ENCODE measurements at places on chromosomes 16 and 17.

DNA sequence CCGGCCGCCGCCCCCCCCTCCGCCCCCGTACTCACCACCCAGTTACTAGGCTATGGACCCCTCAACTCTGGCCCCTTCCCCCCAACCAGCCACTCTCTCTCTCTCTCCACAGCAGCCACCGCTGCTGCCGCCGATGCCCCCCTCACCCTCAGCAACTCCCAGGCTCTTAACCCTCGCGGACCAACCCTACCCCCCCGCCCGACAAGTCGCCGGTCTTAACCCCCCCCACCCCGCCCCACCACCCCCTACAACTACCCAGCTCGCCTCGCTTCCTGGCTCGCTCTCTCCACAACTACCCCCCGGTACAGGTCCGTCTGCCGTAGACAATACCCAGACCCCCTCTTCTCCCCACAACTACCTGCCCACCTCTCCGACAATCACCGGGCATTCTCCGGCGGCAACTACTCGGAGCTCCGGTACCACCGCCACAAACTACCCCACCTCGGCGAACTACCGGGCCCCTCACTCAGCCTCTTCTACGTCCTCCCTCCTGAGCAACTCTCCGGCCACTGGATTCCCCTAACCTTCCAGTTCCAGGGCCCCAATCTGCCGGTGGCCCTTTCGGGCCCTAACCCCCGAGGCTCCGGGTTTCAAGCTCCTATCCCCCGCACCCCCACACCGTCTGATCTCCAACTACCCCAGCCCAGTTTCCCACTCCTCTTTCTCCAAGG is 702 bp downstream of the PHF23 start:
- no peak for DNase-seq

DNA sequence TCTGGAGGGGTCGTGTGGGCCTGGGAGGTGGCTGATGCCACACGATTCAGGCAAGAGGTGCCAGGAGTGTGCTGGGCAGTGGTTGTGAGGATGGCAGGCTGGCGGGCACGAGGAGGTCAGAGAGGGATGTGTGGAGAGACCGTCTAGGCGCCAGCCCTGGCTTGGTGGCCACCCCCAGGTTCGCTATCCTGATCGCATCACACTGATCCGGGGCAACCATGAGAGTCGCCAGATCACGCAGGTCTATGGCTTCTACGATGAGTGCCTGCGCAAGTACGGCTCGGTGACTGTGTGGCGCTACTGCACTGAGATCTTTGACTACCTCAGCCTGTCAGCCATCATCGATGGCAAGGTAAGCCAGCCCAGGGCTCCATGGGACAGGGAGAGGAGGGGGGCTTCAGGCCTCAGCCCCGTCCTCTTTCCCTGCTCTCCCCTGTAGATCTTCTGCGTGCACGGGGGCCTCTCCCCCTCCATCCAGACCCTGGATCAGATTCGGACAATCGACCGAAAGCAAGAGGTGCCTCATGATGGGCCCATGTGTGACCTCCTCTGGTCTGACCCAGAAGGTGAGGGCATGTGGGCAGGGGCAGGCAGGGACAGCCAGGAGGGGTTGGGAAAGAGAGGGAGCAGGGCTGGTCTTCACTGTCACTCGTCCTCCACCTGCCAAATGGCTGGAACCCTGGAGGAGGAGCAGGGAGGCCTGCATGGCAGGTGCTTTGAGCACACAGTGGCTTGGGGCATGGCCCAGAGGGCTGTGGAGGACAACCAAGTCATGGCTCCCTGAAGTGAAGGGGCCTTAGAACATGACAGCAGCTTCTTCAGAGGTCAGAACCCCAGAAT is 7.6 kb downstream of the PPP4C start:
- no peak for DNase-seq

- DNase-seq = no peak
These were observed 41.1 kb downstream of the KLHDC4 start for GRCh38 chr16:87724490-87725291.

- peak; percentile 26 for DNase-seq
These were observed 25.9 kb downstream of the BRIP1 start for GRCh38 chr17:61837175-61838051.

DNA sequence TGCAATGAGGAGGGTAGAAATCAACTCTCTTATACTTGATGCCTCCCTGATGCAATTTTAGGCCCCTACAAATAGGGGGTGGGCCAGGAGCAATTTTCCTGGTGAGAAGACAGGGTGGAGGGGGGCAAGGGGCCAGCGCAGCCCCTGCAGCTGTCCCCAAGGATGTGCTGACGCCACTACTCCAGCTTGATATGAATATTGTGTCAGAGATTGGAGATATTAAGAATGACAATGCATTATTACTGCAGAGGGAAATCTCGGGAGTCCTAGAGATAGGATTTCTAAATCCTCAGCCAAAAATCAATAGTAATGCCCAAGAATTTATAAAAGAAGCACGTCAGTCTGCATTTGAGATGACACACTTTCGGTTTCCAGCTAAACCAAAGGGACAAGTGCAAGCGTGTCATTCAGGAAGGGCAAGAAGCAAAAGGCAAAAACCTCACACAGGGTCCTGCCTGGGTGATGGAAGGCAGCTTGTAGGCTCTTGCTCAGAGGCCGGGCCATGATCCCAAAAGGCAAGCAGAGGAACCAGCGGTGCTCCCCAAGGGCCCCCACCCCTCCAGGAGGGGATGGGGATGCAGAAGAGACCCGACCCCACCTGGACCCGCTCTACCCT is 178.8 kb downstream of the C16orf78 start:
- no peak for DNase-seq

GRCh38 chr16:57380671-57381462 is 8.6 kb downstream of the CX3CL1 start:
- DNase-seq = no peak

- DNase-seq = no peak
These were observed 20.1 kb upstream of the ZNF423 start for GRCh38 chr16:49875806-49876715.

GRCh38 chr17:7312432-7313087 is 2.6 kb downstream of the GPS2 start:
- no peak for DNase-seq

DNA sequence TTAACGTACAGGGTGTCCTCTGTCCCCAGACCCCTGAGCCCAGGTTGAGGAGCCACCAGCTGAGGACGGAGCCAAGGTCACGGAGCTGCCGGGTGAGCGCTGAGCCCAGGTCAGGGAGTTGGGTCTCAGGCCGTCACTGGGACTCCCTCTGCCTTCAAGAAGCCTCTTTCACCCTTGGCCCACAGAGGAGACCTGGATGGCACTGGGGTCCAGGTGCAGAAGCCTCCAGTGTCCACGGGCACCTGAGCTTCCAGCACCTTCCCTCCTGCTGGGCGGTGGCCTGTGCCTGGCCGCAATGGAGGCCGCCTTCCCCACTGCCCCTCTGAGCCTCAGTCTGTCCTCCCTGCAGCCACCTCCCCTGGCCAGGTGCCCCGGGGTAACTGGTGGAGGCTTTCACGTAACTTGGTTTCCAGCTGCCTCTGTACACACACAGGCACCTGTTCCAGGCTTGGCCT is 31.6 kb upstream of the CDH15 start:
- no peak for DNase-seq

- DNase-seq = no peak
These were observed 12.1 kb downstream of the HYDIN start for GRCh38 chr16:71218306-71218963.

DNA sequence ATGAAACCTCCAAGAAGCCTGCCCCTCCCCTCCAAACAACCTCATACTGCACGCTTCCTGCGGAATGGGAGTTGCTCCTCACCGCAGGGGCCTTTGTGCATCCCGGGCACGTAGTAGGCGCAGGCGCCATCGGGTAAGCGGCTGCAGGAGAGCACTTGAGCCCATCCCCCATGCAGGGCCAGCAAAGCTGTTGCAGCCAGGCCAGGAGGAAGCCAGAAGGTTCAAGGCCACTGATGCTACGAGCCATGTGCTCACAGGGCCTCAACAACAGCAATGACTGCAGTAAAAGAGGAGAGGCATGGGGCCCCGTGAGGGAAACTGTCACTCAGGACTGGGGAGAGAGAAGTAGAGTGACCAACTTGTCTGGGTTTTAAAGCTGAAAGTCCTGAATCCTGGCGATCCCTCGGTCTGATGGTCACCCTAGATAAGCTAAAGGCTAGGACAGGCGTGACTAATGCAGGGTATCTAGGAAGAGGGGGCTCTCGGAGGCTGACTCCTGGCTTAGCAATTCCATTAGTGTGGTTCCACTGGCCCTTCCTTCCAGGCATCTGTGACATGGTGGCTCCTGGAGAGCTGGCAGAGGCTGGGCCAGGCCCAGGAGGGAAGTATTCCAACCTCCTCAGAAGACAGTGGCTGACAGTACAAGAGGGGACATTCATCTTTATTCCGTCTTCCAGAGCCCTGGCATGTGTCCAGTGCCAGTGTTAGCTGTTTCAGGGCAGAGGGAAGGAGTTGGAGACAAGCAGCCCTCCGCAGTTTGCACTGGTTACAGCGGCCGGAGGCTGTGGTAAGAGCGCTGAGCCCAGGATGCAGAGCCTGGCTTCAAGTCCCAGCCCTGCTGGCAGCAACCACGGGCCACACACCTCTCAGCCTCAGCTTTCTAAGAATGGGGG is 20.8 kb downstream of the GOSR2 start:
- DNase-seq = no peak

GRCh38 chr16:84546669-84547545 is 42.4 kb upstream of the MEAK7 start:
- DNase-seq = no peak

DNA sequence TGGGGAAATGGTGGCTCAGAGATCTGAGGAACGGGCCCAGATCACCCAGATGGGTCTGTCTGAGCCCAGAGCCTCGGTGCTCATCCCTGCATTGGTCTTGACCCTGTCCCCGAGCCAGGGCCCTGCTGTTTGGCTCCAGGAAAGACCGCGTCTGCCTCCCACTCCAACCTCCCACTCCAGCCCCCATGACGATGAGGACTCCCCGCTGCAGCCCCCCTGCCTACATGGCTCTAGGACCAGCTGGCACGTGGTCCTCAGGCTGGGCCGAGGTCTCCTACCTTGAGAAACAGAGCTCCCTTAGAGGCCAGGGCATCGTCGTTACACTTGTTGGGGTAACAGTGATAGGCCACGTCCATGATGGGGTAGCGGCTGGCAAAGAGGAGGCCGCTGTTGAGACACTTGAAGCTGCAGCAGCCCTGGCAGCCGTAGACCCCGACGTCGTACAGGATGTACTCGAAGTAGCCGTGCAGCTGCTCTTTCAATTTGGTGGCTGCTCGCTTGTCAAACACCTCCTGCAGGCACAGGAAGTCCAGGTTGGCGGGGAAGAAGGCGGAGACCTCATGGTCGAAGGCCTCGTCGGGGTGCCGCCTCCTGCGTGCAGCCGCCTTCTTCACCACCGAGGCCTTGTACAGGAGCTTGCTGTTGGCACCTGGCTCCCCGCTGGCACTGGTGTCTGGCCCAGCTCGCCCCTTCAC is 59.9 kb downstream of the PRMT7 start:
- no peak for DNase-seq

- DNase-seq = no peak
These were observed 509 bp upstream of the ATP2C2 start for GRCh38 chr16:84367750-84368307.

DNA sequence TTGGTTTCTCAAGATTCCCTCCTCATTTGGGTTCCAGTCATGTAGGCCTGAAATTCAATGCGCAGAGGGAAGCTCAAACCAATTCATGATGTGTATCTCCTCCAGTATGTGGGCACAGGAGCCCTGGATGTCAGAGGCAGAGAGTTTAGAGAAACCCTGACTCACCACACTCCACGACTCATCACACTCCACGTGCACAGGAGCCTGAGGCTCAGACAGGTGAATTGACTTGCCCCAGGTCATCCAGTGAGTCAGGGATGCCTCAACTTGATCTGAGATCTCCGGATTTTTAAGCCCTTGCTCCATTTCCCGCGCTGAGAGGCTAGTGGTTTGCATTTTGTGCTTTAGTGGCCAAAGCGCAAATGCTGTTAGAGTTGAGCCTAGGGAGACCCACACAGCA is 183.9 kb downstream of the HAPSTR1 start:
- DNase-seq = no peak

GRCh38 chr17:40369923-40370322 is 5.4 kb upstream of the GJD3 start:
- no peak for DNase-seq

GRCh38 chr17:75516619-75517296 is 430 bp downstream of the TSEN54 start:
- DNase-seq = peak; percentile 64

- DNase-seq = no peak
These were observed 291.2 kb upstream of the MON1B start for GRCh38 chr16:76899767-76900166.

- DNase-seq = no peak
These were observed 772.8 kb downstream of the CDH8 start for GRCh38 chr16:61263400-61263799.

DNA sequence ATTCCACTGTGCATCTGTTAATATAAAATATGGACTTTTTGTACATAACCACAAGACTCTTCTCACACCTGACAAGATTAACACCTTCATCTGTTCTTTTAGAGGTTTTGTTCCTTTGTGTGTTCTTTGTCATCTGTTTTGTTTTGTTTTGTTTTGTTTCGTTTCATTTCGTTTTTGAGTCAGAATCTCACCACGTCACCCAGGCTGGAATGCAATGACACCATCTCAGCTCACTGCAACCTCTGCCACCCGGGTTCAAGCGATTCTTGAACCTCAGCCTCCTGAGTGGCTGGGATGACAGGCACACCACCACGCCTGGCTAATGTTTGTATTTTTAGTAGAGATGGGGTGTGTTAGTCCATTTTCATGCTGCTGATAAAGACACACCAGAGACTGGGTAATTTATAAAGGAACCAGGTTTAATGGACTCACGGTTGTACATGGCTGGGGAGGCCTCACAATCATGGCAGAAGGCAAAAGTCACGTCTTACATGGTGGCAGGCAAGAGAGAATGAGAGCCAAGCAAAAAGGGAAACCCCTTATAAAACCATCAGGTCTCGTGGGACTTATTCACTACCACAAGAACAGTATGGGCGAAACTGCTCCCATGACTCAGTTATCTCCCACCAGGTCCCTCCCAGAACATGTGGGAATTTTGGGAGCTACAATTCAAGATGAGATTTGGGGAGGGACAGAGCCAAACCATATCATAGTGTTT is 22.3 kb downstream of the C16orf90 start:
- DNase-seq = no peak

- no peak for DNase-seq
These were observed 32.5 kb downstream of the ABCC12 start for GRCh38 chr16:48123104-48123788.

DNA sequence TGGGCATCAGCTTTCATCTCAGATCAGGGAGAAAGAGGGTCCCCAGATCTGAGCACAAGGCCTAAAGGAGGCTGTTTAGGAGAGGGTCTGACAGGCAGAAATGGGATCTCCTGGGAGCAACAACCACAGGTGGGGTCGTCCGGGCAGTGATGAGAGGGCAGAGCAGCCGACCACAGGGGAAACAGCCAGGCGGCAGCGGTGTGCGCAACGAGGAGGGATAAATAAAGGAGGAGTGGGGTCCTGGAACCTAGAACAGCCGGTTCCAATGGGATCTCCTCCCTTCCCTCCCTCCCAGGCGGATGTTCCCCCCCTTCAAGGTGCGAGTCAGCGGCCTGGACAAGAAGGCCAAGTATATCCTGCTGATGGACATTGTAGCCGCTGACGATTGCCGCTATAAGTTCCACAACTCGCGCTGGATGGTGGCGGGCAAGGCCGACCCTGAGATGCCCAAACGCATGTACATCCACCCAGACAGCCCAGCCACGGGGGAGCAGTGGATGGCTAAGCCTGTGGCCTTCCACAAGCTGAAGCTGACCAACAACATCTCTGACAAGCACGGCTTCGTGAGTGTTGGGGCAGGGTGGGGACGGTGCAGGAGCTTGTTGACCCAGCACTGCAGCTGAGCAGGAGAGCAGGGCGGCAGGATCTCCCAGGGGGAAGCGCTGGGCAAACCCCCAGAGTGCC is 1.9 kb downstream of the TBX2 start:
- DNase-seq = no peak

All from mesothelial cell of epicardium (in vitro differentiated cells).